ENCODE measurements at places on chromosomes 3 and 15. TPM values are rescaled to one million over a fixed set of nuclear protein-coding genes. Genes with fewer than 3 reads are reported as not detected.
A peak's percentile ranks its signal among the peaks of the same experiment; 100 is the strongest.

The EBLN2 gene
- 12.8 TPM for total RNA-seq

The TMEM202 gene
- not detected for total RNA-seq

The POPDC2 gene
- 3.9 TPM for total RNA-seq

The CFAP91 gene
- 1.2 TPM for total RNA-seq

The ROPN1 gene
- total RNA-seq = not detected

The TNIK gene
- total RNA-seq = 75.5 TPM

The FBXO40 gene
- not detected for total RNA-seq

The C3orf18 gene
- 19.5 TPM for total RNA-seq

The ZBTB47 gene
- total RNA-seq = 0.98 TPM

The SLITRK3 gene
- not detected for total RNA-seq

GRCh38 chr3:31232055-31233025, 300.4 kb upstream of the STT3B start:
- H3K27ac ChIP-seq = peak overlapping the region; percentile 30
- H3K36me3 ChIP-seq = no peaks in the 10 kb centered on the region
- H3K4me3 ChIP-seq = no peak overlapping the region
- peaks cover 41% of the 10 kb centered on the region for H3K4me1 ChIP-seq
- no peak for DNase-seq

DNA sequence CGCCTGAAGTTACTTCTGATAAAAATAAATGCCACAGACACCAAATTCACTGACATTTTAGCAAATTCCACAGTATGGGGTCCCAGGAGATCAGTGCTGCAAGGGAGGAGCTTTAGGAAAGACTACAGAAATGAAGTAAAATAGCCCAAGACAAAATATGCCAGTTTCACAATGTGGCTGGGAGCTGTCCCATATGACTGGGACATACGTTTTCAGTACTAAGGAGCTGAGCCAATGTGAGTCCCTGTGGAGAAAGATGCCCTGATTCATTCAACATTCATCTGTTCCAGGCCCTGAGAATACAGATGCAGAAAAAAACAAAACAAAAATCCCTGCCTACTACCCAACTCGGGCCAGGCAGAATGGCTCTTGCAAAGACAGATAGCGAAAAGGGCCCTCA, 63.4 kb upstream of the FAM174B start:
- H3K4me3 ChIP-seq = no peak overlapping the region
- no peak overlapping the region for H3K27ac ChIP-seq
- H3K27me3 ChIP-seq = no peaks in the 10 kb centered on the region
- DNase-seq = no peak
- peaks cover 10% of the 10 kb centered on the region for H3K4me1 ChIP-seq

DNA sequence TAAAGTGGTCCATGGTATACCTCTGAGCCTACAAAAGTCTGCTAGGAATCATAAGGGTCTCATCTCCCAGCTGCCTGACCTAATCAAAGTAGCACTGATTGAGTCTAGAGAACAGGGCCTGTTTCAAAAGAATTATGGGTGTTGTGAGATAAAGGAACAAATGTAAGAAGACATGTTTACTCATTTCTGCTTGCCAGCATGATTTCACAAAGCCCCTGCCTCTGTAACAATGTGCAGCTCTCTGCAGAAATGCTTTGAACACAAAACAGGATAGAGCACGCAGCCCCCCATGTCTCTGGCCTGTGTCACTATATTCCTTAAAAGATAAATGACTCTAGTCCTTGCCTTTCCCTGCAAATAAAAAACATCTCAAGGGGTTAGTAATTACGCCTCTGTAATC, 94.7 kb upstream of the IGSF10 start:
- H3K36me3 ChIP-seq = no peaks in the 10 kb centered on the region
- H3K4me3 ChIP-seq = no peak overlapping the region
- no peaks in the 10 kb centered on the region for H3K27me3 ChIP-seq
- H3K4me1 ChIP-seq = no peaks in the 10 kb centered on the region

DNA sequence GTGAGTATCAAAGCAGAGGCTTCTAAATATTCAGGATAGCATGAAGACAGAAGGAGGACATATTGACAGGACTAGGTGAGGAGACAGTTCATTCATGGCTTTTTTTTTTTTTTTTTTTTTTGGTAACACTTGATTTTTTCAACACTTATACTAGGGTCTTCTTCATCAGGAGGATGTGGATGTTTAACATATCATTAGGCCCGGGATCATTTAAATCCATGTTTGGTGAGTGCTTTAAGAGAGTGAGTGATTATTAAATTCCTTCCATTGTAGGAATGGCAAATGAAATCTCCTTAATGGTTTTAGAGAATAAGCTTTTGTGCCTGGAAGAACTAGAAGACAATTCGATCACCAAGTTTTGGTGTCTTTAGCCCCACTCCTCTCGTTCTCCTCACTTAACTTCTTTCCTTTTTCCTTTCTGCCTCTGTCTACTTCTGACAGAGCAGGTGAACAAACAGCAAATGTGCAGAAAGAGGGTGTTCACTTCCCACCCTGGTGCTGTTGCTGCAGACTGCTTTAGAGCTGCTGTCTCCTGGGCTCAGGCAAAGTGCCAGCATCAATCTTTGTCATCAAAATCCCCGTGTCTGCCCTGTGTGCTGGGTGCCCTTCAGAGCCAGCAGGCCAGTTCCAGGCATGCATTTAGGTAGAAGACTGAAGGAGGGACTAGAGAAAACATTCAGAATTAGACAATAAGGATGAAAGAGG, 35.6 kb upstream of the RAB11A start:
- peaks cover 50% of the 10 kb centered on the region for H3K4me1 ChIP-seq
- H3K36me3 ChIP-seq = no peaks in the 10 kb centered on the region
- H3K27ac ChIP-seq = peak overlapping the region; percentile 73
- DNase-seq = peak; percentile 10

DNA sequence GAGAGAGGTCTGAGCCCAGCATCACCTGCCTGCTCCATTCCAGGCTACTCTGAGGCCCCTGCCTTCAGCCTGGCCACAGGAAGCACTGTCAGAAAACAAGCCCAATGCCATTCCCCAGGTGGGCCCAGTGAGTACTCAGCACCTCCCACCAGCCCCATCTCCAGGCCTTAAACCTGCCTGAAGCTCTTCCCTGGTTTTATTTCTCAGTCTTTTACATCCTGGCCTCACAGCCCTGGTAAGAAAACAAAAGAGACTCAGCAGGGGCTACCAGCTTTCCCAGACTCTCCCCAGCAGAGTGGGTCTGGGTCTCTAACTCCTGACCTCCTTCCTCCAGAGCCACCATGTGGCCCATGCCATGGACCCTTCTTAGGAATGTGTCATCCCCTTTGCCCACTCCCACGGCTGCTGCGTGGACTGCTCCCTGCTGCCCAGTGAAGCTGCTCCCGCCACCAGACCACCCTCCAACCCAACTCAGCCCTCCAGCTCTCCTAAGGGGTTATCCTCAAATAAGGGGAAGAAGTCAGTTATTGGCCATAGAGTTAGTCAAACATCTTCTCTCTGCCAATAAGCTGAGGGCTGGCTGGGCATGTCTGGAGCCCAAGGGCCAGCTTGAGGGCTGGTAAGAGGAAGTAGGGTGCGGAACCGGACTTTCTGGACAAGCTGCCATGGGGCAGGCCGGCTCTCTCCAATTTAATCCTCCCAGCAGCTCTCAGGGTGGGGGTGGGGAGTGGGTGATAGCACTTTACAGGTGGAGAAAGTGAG, 116.7 kb upstream of the LINGO1 start:
- no peak overlapping the region for H3K27ac ChIP-seq
- no peaks in the 10 kb centered on the region for H3K36me3 ChIP-seq
- no peak overlapping the region for H3K4me3 ChIP-seq
- DNase-seq = no peak
- peaks cover 22% of the 10 kb centered on the region for H3K27me3 ChIP-seq
- H3K4me1 ChIP-seq = no peaks in the 10 kb centered on the region

GRCh38 chr15:47870300-47870955, 153.1 kb downstream of the SEMA6D start:
- H3K27ac ChIP-seq = no peak overlapping the region
- H3K4me1 ChIP-seq = no peaks in the 10 kb centered on the region
- no peaks in the 10 kb centered on the region for H3K27me3 ChIP-seq
- DNase-seq = no peak
- no peaks in the 10 kb centered on the region for H3K36me3 ChIP-seq

DNA sequence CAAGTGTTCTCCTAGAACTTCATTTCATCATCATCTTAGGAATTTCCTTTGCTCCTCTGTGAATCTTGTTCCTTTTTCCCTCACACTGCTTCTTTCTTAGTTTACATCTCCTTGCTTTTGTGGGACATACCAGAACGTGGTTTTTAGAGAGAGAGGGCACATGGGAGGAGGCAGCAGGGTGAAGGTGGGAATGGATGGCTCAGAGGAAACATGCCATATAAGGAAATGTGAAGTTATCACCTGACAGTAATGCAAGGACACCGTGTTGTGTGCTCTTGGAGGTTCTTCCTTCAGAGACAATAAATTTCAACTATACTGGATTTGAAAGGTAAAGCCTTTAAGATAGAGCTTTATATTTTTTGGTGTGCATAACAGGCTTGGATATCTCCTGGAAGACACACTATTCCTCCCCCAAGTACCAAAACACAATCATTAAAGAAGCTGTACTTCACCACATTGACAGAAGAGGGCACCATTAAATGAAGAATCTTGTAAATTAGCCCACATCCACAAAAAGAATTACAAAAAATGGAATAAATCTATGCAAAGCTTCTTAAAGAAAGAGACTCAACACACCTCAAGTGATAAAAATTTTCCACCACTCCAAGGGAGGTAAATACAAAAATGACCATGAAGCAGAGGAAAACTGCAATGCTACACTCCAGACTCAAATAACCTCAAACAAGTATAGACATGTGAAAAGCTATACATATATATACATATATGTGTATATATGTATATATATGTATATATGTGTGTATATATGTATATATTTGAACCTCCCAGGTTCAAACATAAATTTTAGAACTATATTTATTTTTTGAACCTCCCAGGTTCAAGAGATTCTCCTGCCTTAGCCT, 26.1 kb downstream of the RPL39L start:
- H3K36me3 ChIP-seq = no peaks in the 10 kb centered on the region
- no peaks in the 10 kb centered on the region for H3K27me3 ChIP-seq
- peaks cover 4% of the 10 kb centered on the region for H3K4me1 ChIP-seq
- no peak for DNase-seq
- no peak overlapping the region for H3K27ac ChIP-seq

GRCh38 chr3:150890295-150890694, 14.9 kb downstream of the MINDY4B start:
- H3K27ac ChIP-seq = no peak overlapping the region
- DNase-seq = no peak
- H3K4me3 ChIP-seq = no peak overlapping the region

GRCh38 chr3:157265931-157266330, 106.0 kb upstream of the CCNL1 start:
- no peaks in the 10 kb centered on the region for H3K27me3 ChIP-seq
- no peak overlapping the region for H3K27ac ChIP-seq
- H3K4me1 ChIP-seq = no peaks in the 10 kb centered on the region
- H3K36me3 ChIP-seq = no peaks in the 10 kb centered on the region
- DNase-seq = no peak

- no peak overlapping the region for H3K27ac ChIP-seq
- H3K4me1 ChIP-seq = no peaks in the 10 kb centered on the region
- peaks cover 9% of the 10 kb centered on the region for H3K27me3 ChIP-seq
- no peak for DNase-seq
Measured at GRCh38 chr3:187484547-187485295, 116.5 kb downstream of the RTP4 start.

DNA sequence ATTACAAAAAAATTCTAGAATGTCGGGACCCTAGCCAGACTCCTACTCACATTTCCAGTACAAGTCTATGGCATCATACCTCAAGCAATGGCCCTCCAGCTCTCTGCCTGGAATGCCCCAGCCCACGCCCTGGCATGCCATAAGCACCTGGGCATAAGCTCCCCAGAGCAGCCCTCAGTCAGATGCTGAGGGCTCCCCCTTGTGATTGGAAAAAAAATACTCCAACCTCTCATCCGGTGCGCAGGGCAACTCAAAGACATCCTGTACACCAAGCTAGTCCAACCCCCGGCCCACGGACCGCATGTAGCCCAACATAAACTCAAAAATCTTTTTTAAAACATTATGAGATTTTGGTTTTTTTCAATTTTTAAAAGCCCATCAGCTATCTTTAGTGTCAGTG, 115.4 kb downstream of the NEK10 start:
- no peaks in the 10 kb centered on the region for H3K4me1 ChIP-seq
- no peak overlapping the region for H3K27ac ChIP-seq
- no peak overlapping the region for H3K4me3 ChIP-seq
- no peaks in the 10 kb centered on the region for H3K36me3 ChIP-seq
- H3K27me3 ChIP-seq = no peaks in the 10 kb centered on the region

DNA sequence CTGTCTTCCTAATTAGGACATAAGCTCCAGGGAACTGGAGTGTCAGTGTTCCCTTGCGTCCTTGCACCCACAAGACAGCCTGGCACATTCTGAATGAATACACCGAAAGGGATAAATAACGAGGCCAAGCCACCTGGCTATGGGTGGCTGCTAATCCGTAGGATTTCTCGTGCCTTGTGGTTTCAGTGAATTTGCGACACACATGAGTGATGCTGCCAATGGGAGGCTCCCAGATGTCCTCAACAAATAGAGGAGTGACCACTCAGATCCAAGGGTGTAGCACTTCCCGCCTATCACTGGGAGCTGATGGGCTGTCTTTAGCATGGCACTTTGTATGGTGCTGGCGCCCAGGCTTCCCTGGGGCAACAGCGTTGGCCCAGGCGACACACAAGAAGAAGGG, 43.4 kb downstream of the APBA2 start:
- no peak for DNase-seq
- no peaks in the 10 kb centered on the region for H3K27me3 ChIP-seq
- H3K4me3 ChIP-seq = no peak overlapping the region

GRCh38 chr3:132399054-132399929, 18.0 kb upstream of the DNAJC13 start:
- no peak overlapping the region for H3K27ac ChIP-seq
- H3K27me3 ChIP-seq = peaks cover 4% of the 10 kb centered on the region
- H3K4me1 ChIP-seq = no peaks in the 10 kb centered on the region

- peaks cover 30% of the 10 kb centered on the region for H3K4me1 ChIP-seq
- peak within 1 kb of the TSS; percentile 59 for H3K4me3 ChIP-seq
- H3K27ac ChIP-seq = no peak within 1 kb of the TSS
- H3K36me3 ChIP-seq = no peaks in the 10 kb centered on the region
- peaks cover 29% of the 10 kb centered on the region for H3K27me3 ChIP-seq
Measured at GRCh38 chr15:40843885-40844695, at the start of gene SPINT1. SPINT1 (plus strand) TSS chr15:40844048; CDS start chr15:40844555, 507 bp downstream.

GRCh38 chr3:59839810-59840515, 790.1 kb upstream of the CFAP20DC start:
- H3K4me3 ChIP-seq = no peak overlapping the region
- no peak overlapping the region for H3K27ac ChIP-seq
- H3K4me1 ChIP-seq = peaks cover 12% of the 10 kb centered on the region
- H3K36me3 ChIP-seq = no peaks in the 10 kb centered on the region

DNA sequence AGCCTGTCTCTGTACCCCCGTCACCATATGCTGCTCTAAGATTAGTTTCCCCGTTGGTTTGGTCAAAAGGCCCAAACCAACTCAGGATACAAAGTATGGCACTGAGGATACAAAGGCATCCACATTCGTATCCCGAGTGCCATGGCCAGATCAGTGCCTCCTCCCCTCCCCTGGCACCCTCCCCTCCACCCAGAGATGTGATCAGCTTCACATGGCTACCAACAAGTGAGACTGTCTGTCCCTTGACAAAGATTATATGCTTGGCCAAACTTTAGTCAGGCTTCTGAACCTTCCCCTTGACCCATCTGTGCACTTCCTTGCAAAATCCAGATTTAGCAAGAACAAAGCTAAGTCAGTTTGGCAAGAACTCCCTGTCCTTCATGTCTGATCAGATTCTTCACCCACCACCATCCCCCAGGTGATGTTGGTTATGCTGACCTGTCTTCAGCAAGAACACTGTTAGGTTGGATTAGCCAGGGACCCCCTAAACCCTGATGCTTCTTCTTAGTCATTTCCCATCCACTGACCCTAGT, 61.7 kb downstream of the KLF15 start:
- H3K27ac ChIP-seq = no peak overlapping the region
- peaks cover 2% of the 10 kb centered on the region for H3K27me3 ChIP-seq
- no peaks in the 10 kb centered on the region for H3K4me1 ChIP-seq
